ENCODE measurements at places on chromosomes 13 and 19.

DNA sequence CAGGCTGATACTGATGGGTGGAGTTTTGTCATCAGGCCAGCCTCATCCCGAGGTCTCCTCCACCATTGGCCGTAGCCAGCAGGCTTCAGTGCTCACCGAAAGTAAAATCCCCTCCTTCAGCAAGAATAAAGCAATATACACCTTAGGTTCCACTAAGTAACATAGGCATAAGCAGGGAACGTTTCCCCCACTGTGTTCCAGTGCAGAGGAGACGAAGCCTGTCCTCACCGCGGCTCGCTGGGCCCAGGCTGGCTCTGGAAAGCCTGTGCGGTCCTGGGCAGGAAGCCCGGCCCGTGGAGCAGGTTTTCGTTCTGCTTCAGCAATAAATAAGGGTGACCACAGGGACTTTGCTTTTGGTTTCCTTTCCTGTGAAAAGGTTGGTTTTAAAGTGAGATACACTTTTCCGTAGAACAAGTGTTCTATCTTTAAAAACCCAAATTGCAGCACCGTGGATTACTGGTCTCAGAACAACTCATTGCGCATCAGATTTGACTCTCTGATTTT lies 16.3 kb upstream of the TEX29 start:
- DNase-seq, result no peak
- H3K36me3 ChIP-seq, result peaks cover 20% of the 10 kb centered on the region
- no peaks in the 10 kb centered on the region for H3K4me1 ChIP-seq

- no peaks in the 10 kb centered on the region for H3K36me3 ChIP-seq
- no peak overlapping the region for H3K4me3 ChIP-seq
- peaks cover 6% of the 10 kb centered on the region for H3K27me3 ChIP-seq
- DNase-seq, result no peak
- H3K4me1 ChIP-seq, result no peaks in the 10 kb centered on the region
Observed at GRCh38 chr13:44667943-44668342, 91.8 kb upstream of the TSC22D1 start.

- no peak overlapping the region for H3K4me3 ChIP-seq
- H3K27ac ChIP-seq, result no peak overlapping the region
- H3K4me1 ChIP-seq, result no peaks in the 10 kb centered on the region
- H3K27me3 ChIP-seq, result peaks cover 23% of the 10 kb centered on the region
- no peak for DNase-seq
- H3K36me3 ChIP-seq, result no peaks in the 10 kb centered on the region
Observed at GRCh38 chr13:22592515-22592914, 588.3 kb upstream of the SGCG start.

GRCh38 chr19:42563352-42564210 lies 31.1 kb downstream of the CEACAM8 start:
- H3K36me3 ChIP-seq, result no peaks in the 10 kb centered on the region
- H3K4me1 ChIP-seq, result peaks cover 9% of the 10 kb centered on the region
- H3K27me3 ChIP-seq, result peaks cover 39% of the 10 kb centered on the region
- no peak overlapping the region for H3K4me3 ChIP-seq

- H3K36me3 ChIP-seq, result no peaks in the 10 kb centered on the region
- H3K27ac ChIP-seq, result no peak overlapping the region
- no peak for DNase-seq
- H3K4me1 ChIP-seq, result no peaks in the 10 kb centered on the region
- no peaks in the 10 kb centered on the region for H3K27me3 ChIP-seq
Observed at GRCh38 chr19:58021541-58022282, 12.1 kb upstream of the ZSCAN1 start.

GRCh38 chr19:49676136-49676783 lies 811 bp upstream of the PRMT1 start:
- H3K27ac ChIP-seq, result peak overlapping the region; percentile 99
- H3K4me1 ChIP-seq, result peaks cover 36% of the 10 kb centered on the region
- peak overlapping the region; percentile 100 for H3K4me3 ChIP-seq
- H3K36me3 ChIP-seq, result peaks cover 2% of the 10 kb centered on the region

GRCh38 chr13:34217343-34218025 lies 399.5 kb downstream of the RFC3 start:
- DNase-seq, result no peak
- no peak overlapping the region for H3K27ac ChIP-seq
- H3K4me1 ChIP-seq, result no peaks in the 10 kb centered on the region

DNA sequence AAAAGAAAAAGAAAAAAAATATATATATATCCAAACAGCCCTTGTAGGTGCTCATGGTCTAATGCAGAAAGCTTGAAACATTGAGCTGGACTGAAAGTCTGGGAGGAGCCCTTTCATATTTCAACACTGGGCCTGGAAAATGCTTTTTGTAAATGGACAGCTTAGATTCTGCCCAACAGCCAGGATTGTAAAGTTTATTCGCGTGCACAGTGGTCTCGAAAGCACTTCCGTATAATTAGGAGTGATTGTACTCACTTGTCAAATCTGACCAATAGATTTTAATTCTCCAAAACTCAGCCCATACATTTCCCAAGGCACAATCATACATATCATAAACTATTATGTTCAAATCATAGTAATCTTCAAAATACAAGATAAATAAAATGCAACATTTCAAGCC lies 260.1 kb downstream of the COL4A1 start:
- H3K27ac ChIP-seq, result no peak overlapping the region
- peaks cover 19% of the 10 kb centered on the region for H3K27me3 ChIP-seq

- H3K36me3 ChIP-seq, result peaks cover 6% of the 10 kb centered on the region
- no peaks in the 10 kb centered on the region for H3K27me3 ChIP-seq
- no peaks in the 10 kb centered on the region for H3K4me1 ChIP-seq
- no peak for DNase-seq
- H3K4me3 ChIP-seq, result no peak overlapping the region
- H3K27ac ChIP-seq, result no peak overlapping the region
Observed at GRCh38 chr19:19937403-19937802, 36.7 kb downstream of the ZNF93 start.

- H3K4me1 ChIP-seq, result peaks cover 27% of the 10 kb centered on the region
- H3K4me3 ChIP-seq, result no peak overlapping the region
- H3K27ac ChIP-seq, result no peak overlapping the region
Observed at GRCh38 chr19:49907745-49908446, 11.2 kb upstream of the IL4I1 start.

DNA sequence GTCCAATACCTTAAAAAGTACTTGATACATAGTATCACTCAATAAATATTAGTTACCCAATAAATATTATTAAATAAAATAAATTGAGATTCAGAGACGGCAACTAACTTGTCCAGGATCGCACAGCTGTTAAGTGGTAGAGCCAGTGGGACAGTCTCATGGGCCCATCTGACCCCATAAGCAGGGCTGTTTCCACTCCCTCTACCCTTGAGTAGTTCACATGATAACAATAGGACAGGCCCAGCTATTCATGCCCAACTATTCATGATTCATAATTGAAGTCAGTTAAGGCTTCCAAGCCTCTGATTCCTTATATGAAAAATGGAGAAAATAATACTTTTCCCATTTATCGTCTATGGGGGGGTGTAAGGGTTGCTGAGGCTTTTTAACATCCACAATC lies 78.2 kb downstream of the C13orf42 start:
- no peak for DNase-seq
- no peak overlapping the region for H3K4me3 ChIP-seq
- peaks cover 8% of the 10 kb centered on the region for H3K4me1 ChIP-seq
- H3K27me3 ChIP-seq, result peaks cover 17% of the 10 kb centered on the region
- H3K27ac ChIP-seq, result no peak overlapping the region

- peaks cover 14% of the 10 kb centered on the region for H3K4me1 ChIP-seq
- peak overlapping the region; percentile 63 for H3K4me3 ChIP-seq
- no peaks in the 10 kb centered on the region for H3K27me3 ChIP-seq
- no peak overlapping the region for H3K27ac ChIP-seq
- DNase-seq, result no peak
Observed at GRCh38 chr19:918481-919198, 1.5 kb downstream of the KISS1R start.

DNA sequence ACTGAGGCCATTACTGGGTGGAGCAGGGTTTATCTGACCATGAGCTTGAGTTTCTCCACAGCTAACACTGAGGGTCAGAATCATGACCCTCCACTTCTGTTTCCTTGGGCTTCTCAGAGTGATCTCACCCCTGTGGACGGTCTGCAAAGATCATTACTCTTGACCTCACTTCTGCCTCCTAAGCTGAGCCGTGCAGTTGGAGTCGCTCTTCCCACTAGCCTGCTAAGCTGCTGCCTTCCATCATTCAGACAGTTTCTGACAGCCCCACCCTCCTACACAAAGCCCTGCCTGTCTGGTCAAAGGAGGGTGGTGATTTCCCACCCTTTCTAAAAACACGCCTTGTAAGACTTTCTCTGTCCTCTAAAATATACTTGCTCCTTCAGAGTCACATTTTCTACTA lies 9.3 kb upstream of the FRY start:
- peaks cover 9% of the 10 kb centered on the region for H3K4me1 ChIP-seq
- no peak overlapping the region for H3K4me3 ChIP-seq
- no peaks in the 10 kb centered on the region for H3K36me3 ChIP-seq
- no peak for DNase-seq
- H3K27me3 ChIP-seq, result no peaks in the 10 kb centered on the region

GRCh38 chr19:35141837-35142605 lies 1.0 kb upstream of the FXYD7 start:
- no peaks in the 10 kb centered on the region for H3K36me3 ChIP-seq
- no peak for DNase-seq
- peak overlapping the region; percentile 86 for H3K4me3 ChIP-seq
- H3K4me1 ChIP-seq, result peaks cover 30% of the 10 kb centered on the region
- H3K27ac ChIP-seq, result peak overlapping the region; percentile 87
- H3K27me3 ChIP-seq, result no peaks in the 10 kb centered on the region

DNA sequence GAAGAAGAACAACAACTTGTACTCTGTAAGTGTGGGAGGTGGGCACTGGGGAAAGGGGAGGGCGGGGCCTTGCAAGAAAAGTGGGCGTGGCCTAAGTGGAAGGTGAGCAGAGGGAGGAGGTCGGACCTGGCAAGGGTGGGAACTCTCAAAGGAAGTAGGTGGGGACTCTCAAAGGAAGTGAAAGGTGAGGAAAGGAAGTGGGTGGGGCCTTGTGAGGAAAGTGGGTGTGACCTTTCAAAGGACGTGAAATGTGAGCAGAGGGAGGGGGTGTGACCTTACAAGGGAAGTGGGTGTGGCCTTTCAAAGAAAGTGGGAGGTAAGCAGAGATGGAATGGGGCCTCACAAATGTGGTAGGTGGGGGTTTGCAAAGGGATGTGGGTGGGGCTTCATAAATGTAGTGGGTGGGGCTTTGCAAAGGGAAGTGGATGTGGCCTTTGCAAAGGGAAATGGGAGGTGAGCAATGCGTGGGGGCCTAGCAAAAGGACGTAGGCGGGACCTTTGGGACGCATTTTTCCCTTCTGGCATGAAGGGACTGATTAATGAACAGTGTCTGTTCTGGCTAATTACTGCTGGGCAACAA lies 25.9 kb downstream of the ACSBG2 start:
- DNase-seq, result peak; percentile 20
- peak overlapping the region; percentile 15 for H3K4me3 ChIP-seq
- H3K27me3 ChIP-seq, result no peaks in the 10 kb centered on the region
- no peaks in the 10 kb centered on the region for H3K36me3 ChIP-seq
- peaks cover 9% of the 10 kb centered on the region for H3K4me1 ChIP-seq

DNA sequence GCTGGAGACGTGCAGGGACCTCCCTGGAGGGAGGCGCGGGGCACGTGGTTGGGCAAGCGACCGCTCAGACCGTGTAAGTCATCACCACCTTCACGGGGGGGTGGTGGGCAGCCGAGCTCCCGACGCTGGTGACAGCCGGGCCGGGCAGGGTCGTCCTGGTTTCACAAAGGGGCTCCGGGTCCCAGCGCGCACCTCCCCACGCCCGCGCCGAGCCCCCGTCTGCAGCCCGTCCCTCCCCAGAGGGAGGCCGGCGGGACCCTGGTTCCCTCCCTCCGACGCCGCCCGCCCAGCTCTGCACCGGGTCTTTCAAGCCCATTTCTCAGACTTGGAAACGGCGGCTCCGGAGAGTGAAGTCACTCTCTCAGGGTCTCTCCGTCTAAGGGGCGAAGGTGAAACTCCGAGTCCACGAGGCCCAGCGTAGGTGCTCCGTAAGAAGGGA lies 729 bp upstream of the ARID3A start:
- no peaks in the 10 kb centered on the region for H3K27me3 ChIP-seq
- no peak for DNase-seq

- DNase-seq, result no peak
- no peaks in the 10 kb centered on the region for H3K36me3 ChIP-seq
- H3K4me3 ChIP-seq, result peak overlapping the region; percentile 93
- peaks cover 48% of the 10 kb centered on the region for H3K27me3 ChIP-seq
- H3K4me1 ChIP-seq, result peaks cover 13% of the 10 kb centered on the region
Observed at GRCh38 chr13:46386392-46387063, 524 bp downstream of the RUBCNL start.

GRCh38 chr19:35447606-35448469 lies at the start of gene FFAR2:
TSS of gene FFAR2 (plus strand) at chr19:35448257. CDS start at chr19:35449715, 1,458 bp downstream.
- peak within 1 kb of the TSS; percentile 72 for H3K27ac ChIP-seq
- H3K4me3 ChIP-seq, result no peak within 1 kb of the TSS
- H3K36me3 ChIP-seq, result no peaks in the 10 kb centered on the region
- H3K27me3 ChIP-seq, result peaks cover 5% of the 10 kb centered on the region

DNA sequence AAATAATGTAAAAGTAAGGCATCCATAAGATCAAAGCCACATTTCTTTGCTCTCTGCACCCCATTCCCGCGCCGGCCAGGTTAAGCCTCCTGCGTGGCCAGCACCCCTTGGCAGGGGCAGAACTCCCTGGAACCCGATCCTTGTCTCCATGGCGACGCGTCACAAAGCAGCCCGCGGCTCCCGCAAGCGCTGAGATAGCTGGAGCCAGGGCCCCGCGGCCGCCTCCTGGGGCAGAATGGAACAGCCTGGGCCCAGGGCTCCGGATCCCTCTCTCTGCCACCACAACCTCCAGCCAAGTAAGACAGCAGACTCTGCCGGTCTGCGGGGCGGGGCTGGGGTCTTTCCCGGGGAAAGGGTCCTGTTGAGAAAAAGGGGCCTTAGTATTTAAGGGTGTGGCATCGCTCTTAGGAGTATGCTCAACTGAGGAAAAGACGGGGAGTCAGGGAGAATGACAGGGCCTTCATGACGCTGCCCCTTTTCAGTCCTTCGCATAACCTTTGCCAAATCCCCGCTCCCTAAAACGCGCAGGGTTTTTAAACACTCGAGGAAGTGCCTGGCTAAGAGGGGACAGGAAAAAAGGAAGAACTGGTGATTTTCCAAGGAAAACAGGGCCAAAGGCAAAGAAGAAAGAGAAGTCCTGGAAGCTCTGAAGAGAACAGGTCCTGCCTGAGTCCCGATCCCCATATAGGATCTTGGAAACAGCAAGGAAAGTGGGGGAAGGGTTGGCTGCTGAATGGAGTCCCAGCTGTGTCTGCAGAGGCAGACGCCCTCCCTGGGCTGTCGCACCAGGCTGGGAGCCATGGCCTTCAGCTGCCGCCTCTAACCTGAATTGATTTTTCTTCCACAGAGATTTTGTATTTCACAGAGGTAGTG lies at the start of gene TEX26:
TSS of gene TEX26 (plus strand) at position 176 of the 873 bp plus-strand sequence. CDS start at position 236, 60 bp downstream.
- no peak within 1 kb of the TSS for H3K4me3 ChIP-seq
- no peaks in the 10 kb centered on the region for H3K4me1 ChIP-seq
- peaks cover 2% of the 10 kb centered on the region for H3K36me3 ChIP-seq
- H3K27me3 ChIP-seq, result peaks cover 60% of the 10 kb centered on the region
- H3K27ac ChIP-seq, result no peak within 1 kb of the TSS
- DNase-seq, result no peak
